ENCODE measurements at places on chromosomes 12 and 14. TPM values are rescaled to one million over a fixed set of nuclear protein-coding genes. Genes with fewer than 3 reads are reported as not detected.

Gene ACOT6
- total RNA-seq = not detected

Gene LARP4
- 64.0 TPM for total RNA-seq

Gene EMP1
- 57.3 TPM for total RNA-seq

Gene SERPINA9
- total RNA-seq = not detected

Gene MYH6
- not detected for total RNA-seq

Gene STAB2
- not detected for total RNA-seq

Gene PSMA6
- 425 TPM for total RNA-seq

Gene TRMT61A
- total RNA-seq = 7.6 TPM

Gene TMEM30B
- 1.7 TPM for total RNA-seq

Gene RFLNA
- total RNA-seq = not detected

Gene ZDHHC22
- total RNA-seq = not detected

Gene TM9SF1
- total RNA-seq = 23.7 TPM

Gene TBC1D30
- 0.36 TPM for total RNA-seq

Gene LRIG3
- not detected for total RNA-seq

Data from activated CD4-positive, alpha-beta memory T cell treated with anti-CD3 and anti-CD28 coated beads for 36 hours (primary cell).